Osteocyte (in vitro differentiated cells): ENCODE measurements at places on chromosomes 2 and 18.

- DNase-seq: no peak
Measured at GRCh38 chr2:131567891-131568290, 40.2 kb downstream of the CCDC74A start.

- no peak for DNase-seq
Measured at GRCh38 chr18:48390641-48391040, 18.5 kb downstream of the ZBTB7C start.

DNA sequence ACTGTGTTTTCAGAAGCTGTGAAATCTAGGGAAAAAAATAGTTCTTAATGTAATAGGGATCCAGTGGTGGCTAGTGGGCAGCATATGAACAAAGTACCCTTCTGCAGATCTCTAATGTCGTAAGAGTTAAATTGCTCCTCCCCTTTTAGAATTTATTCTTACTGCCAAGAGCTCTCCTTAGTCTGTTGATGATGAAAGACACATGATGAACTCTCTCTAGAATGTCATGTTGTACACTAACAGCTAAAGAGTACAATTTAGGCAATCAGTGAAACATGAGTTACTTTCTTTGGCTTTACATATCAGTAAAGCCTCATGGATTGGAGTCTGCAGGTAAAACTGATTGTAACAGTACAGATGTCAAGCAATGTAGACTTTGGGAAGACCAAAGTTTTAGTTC, 84.2 kb downstream of the SLC39A10 start:
- DNase-seq: no peak

DNA sequence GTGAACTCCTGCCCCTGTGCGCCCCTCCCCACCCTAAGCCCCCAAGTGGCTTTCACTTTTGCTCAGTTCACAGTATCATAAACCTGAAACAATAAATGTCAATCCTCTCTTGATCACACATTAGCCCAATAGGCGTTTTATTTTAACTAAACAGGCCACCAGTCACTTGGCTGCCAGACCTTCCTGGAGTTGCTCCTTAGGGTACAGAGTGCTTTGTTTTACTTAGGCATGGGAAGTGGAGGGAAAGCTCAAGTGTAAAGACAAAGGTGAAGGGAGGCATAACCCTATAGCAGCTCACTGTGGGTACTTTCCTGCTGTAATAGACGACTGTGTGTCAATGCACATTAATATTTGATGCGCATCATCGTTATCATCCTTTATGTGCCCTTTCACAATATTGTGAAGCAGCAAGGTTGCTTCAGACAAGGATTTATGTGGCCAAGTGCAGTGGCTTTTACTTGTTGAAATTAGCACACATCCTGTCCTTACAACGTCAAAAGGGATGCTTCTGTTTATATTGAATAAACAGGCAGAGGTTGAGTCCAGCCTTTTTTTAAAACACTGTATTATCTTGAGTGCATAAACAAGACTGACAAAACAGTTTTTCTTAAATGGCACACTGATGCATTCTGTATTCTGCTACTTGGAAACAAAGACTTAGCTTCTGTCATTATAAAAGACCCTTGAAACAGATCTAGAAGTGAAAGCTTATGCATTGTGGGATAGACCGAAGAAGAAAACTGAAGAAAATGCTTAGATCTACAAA, 168.5 kb downstream of the TMEFF2 start:
- DNase-seq: no peak

GRCh38 chr2:240903191-240904060, 2.7 kb upstream of the CROCC2 start:
- no peak for DNase-seq

GRCh38 chr2:145652571-145653545, 1132.9 kb upstream of the ZEB2 start:
- DNase-seq: no peak

DNA sequence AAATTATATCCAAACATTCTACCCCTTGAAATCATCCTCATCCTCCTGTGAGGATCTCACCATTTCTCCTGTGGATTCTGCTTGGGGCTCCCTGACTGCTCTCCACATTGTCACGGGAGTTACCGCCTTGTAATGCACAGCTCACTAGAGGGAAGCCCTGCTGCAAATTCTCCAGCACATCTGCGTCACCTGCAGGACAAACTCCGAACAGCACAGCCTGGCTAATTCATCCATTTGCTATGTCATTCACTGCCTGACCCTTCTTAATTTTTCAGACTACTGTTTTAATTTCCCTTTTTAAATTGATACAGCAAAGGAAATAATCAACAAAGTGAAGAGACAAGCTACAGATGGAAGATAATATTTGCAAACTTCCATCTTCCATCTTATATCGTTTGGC, 627.4 kb downstream of the FBXO15 start:
- no peak for DNase-seq

- DNase-seq: no peak
Measured at GRCh38 chr2:128390991-128391630, 72.4 kb upstream of the HS6ST1 start.

DNA sequence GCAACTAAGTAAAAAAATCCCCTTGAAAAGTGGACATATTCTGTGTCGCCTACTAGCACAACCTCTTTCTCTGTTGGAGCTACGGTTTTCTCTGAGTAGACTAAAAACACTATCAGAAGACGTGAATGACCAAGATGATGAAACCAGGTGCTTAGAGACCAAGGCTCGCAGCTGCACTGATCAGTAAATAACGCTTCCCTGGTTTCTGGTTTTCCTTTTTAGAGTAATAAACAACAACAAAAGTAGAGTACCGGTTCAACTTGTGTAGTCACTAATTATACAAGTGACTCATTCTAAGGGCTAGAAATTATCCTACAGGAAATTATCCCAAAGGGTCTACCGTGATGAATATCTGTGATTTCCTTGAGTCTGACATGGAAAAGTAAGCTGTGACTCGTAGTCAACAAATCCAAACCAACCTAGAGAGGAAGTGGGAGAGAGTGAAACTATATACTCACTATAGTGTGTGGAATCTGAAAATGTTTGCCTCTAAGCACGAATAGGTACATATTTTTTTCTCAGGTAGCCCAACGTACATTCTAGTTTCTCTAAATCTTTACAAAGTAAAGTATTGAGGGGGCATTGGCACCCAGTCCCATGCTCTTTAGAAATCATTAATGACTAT, 17.8 kb downstream of the RASGRP3 start:
- no peak for DNase-seq

GRCh38 chr18:55136864-55137263, 177.6 kb upstream of the CCDC68 start:
- no peak for DNase-seq

GRCh38 chr2:2272841-2273240, 58.2 kb downstream of the MYT1L start:
- DNase-seq: peak; percentile 68

DNA sequence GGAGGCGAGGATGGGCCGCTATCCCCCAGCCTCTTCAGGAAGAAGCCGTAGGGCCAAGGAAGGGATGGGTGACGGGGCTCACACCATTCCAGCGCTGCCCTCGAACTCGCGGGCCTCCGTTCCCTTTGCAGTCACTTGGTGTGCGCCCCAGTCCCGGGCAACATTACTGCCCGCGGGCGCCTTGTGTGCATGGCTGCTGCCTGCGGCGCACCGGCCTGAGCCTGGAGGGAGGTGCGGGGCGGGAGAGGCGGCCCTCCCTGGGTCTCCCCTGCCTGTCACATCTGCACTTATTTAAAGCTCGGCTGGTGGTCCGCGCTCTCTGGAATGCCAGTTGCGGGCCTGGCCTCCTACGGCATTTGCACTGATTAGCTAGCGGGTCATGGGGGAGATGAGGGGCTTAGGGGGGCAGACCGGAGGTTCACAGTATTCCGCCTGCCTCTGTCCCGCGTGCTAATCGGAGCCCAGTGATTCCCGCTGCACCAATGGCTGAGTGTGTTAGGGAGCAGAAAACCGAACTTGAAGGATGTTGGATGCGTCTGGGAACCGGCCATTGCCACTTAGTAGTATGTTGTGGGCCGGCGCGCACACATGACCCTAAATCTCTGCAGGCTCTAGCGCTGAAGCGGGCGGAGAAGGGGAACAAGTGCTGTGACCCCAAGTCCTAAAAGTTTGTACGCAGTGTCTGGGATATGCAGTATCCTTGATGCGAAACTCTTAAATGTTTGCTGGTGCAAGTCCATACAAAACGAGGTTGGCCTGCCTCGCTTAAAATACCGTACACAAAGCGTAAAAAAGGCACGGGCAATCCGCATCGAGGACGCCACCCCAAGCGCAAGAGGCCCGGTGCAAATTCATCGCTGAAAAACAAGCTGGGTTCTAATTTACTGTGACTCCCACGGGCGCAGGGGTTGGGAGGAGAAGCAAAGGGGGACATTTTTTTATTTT, 161.2 kb upstream of the SIX2 start:
- no peak for DNase-seq

- DNase-seq: no peak
Measured at GRCh38 chr18:37563931-37564392, 1.6 kb downstream of the CELF4 start.

DNA sequence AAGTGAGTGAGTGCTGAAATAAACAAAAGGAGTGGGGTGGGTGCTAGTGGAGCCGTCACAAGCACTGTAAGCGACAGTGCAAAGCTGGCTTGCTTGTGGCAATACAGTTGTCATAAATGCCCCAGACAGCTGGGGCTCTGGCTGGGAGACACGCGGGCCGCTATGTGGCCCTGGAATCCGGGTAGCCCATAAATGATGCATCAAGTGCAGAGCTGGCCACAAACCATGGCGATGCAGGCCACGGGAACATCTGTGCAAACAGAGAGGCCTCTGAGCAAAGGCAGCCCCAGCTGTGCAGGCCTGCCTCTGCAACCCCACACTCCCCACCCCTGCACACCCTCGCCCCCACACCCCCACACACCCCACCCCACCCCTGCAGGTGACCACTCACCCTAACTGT, 349.2 kb upstream of the ID2 start:
- DNase-seq: peak; percentile 77

DNA sequence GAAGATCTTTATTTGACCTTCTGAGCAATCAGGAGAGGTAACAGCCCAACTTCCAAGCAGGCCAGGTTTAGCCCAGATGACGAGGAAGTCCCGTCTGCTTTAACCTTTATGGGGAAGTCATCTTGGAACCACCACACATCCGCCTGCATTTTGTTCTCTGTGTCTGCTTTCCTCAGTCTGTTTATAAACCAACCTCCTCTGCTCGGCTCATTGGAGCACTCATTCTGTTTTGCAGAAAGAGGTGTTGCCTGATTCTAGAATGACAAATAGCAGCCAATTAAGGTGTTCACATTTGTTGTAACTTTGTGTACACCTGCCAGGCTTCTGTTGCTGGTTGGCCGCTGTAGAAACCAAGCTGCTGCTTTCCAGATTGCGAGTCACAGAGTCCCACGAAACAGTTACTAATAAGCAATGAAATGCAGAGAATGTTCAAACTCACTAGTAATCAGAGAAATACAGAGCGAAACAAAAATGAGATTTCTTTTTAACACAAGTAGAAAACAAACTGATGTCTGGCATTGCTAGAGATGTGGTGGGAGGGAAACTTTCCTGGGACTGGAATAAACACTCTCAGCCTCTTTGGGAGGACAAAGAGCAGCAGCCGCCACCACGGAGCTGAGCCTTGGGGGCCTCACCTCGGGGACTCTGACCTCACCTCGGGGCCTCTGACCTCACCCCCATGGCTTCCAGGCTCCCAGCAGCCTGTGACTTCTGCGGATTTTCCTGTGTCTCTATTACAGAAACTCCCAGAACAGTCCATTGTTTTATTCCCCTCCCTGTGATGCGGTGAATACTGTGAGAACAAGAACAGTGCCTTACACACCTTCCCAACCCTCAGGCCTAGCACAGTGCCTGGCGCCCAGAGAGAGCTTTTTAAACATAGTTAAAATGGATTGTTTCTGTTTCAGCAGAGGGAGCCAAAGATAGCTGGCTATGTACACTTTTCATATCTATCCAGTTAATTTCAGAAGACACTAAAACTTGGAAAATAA, 64.0 kb downstream of the MBP start:
- DNase-seq: no peak

GRCh38 chr2:63875131-63875527, 33.4 kb downstream of the UGP2 start:
- no peak for DNase-seq

DNA sequence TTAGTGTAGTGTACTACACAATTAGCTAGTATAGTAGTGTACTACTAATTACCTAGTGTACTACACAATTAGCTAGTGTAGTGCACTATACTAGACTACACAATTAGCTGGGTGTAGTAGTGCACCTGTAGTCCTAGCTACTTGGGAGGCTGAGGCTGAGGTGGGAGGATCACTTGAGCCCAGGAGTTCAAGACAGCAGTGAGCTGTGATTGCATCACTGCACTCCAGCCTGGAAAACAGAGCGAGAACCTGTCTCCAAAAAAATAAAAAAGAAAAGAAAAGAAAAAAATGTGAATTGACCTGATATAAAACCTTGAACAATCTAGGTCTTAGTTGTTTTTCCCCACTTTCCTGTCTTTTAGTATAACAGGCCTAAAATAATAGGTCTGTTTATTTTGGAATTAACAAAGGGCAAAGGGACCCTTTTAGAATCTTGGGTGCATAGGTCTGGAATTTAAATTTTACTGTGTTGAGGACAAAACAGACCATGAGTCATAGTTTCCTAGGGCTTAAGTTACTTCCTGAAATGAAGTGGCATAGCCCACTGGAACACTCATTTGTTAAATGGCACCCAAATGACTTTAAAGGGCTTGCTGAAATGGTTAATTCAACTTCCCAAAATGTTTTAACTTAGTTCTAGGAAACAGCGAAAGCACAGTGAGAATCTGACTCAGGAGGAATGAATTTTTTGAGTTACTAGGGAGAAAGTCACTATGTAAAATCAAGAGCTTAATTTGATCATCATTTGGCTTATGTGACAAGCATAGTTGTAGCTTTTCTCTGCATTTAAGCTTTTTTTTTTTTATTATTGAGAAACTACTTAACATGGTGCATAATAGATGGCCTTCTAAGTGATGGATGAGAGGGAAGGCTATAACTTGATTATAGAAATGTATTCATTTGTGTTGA, 50.7 kb upstream of the ARL5A start:
- DNase-seq: no peak

- peak; percentile 77 for DNase-seq
Measured at GRCh38 chr2:112184121-112184520, 45.9 kb downstream of the FBLN7 start.

DNA sequence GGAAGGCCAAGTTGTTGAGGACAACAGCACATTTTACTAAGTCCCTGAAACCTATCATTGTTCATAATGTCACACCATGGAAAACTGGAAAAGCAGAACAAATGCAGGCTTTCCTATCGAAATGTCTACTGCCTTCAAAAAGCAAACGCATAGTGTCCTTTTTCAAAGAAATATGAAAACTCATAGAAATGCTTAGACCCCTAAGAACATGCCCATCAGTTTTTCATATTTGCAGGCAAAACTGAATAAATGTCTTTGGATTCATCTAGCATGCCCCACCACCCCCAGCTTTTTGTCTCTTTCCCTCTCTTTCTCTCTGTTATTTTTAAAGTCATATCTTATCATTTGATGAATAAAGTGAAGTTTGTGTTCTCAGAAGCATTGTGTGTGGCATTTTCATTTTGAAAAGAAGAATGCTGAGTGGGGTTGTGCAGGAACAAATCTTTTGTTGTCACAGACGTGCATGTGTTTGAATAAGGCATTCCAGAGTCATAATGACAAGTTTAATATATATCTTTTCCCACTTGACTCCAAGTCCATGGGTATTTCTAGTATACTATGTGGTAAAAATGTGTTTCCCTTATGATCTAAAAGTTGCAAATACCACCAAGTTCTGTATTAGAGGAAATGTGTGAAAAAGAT, 2180.0 kb upstream of the PIK3C3 start:
- no peak for DNase-seq

- DNase-seq: no peak
Measured at GRCh38 chr2:106076941-106077340, 117.2 kb downstream of the UXS1 start.

GRCh38 chr2:43194121-43194869, 32.1 kb downstream of the ZFP36L2 start:
- no peak for DNase-seq
